Jurkat, Clone E6-1 (cell line): ENCODE measurements at places on chromosomes 1 and 21.

DNA sequence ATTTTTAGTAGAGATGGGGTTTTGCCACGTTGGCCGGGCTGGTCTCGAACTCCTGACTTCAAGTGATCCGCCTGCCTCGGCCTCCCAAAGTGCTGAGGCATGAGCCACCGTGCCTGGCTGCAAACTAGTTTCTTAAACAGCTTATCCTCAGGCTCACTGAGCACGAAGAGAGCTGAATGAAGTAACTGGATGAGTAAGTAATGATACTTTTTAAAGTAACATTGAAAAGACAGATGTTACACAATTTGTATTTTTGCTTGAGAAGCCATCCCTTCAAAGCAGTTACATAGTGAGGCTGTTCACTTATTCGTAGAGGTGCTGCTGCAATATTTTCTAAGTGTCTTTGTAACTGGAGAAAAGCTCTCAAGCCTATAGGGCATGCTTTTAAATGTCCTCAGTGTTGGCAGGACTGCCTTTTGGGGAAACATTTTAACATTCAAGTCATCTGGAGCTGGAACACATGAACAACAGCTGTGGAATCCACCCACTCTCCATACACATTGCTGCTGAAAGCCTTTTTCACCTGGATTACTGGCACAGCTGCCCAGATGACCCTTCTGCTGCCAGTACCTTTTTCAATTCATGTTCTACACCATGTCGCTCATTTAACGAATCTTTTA is 2.7 kb upstream of the YBX1 start:
- no peak for DNase-seq

- peak; percentile 60 for DNase-seq
These were observed 20.0 kb downstream of the MEF2D start for GRCh38 chr1:156480411-156481192.

GRCh38 chr1:21278208-21278859 is 11.9 kb downstream of the ECE1 start:
- no peak for DNase-seq

- DNase-seq: no peak
These were observed 62.9 kb upstream of the CNTN2 start for GRCh38 chr1:204979891-204980649.

DNA sequence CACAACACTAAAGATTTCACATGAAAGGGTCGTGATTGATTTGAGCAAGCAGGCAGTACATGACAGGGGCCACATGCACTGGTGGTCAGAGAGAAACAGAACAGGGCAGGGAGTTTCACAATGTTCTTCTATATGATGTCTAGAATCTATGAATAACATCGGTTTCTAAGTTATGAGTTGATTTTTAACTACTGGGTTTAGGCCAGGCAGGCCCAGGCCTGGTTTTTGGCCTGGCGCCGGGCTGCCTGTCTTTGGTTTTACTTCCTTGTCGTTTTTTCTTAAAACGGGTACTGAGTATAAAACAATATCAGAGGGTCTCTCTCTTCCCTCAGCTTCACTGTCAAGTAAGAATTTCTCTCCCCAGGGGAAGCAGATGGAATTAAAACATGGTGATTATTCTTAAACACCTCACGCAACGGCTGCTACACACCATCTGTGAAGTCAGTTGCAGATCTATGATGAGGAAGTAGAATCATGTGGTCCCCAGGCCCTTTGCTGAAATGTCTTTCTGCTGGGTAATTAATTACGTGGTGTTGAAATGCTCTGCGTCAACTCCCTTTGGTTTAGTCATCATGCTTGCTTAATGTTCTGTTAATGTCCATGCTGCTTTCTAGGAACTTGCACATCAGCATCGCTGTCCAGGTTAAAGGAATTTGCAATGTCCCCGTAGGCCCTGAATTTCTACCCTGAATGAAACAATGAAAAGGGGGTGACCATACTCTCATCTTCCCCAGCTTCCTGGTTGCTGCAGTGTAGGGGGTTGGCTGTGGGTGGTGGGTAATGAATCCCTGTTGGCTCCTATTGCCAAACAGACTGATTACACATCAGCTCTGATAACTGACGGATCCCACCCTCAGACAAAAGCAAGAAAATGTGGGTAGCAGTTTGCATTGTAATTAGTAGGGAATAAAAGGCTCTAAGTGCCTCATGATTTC is 70.3 kb downstream of the SERINC2 start:
- no peak for DNase-seq

GRCh38 chr1:87759421-87760087 is 430.9 kb downstream of the LMO4 start:
- no peak for DNase-seq

DNA sequence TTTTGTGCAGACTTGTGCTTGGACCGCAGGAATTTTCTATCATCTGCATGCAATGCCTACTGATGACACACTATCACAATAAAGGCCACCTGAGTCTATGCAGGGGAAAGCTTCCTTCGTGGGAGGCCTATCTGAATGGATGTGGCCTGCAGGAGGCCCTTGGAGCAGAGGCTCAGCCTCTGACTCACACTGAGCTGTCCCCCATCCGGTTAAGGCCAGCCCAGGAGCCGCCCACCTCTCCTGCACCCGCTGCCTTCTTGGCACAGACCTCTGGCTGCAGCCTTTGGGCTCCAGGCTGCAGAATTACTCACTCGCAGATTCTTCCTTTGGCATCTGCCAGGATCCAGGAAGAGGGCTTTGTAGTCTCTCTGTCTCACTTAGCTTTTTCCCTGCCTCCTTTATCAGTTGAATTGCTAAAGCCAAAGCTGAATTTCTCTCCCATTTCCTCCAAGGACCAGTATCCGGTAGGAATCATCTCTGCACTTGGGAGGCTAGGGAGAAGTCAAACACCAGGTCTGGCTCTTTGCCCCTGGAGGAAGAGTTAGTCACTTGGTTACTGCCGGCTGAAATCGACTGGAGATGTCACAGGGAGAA is 65.1 kb upstream of the JUN start:
- no peak for DNase-seq

DNA sequence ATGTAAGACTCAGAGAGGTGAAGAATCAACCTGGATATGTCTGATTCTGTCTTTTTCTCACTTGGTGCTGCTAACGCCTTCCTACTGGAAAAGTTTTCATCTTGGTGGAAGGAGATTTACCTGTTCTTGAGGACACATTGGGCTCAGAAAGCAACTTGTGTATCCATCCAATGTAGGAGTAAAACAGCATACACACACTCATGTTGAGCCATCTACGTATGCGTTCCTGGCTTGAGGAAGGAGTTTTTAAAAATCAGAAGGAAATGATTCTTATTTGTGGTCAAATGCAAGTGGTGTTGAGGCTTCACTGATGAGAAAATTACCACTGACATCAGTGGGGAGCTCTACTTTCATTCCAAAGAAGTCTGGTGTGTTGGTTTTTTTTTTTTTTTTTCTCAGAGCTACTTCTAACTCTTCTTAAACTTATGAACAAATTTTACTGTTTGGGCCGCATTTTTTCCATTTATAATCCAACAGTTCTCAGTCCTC is 25.6 kb downstream of the XCL2 start:
- DNase-seq: no peak
